CD8-positive, alpha-beta memory T cell (primary cell): ENCODE measurements at places on chromosomes 3 and 15. TPM values are rescaled to one million over a fixed set of nuclear protein-coding genes. Genes with fewer than 3 reads are reported as not detected.

CILP gene
- not detected for total RNA-seq

C15orf39 gene
- 29.8 TPM for total RNA-seq

TRIM59 gene
- 30.7 TPM for total RNA-seq

SLC15A2 gene
- total RNA-seq: 0.88 TPM

OSTN gene
- not detected for total RNA-seq

GP9 gene
- not detected for total RNA-seq

DGKG gene
- total RNA-seq: 0.04 TPM

GRCh38 chr3:59547874-59548273 lies 498.0 kb upstream of the CFAP20DC start:
- DNase-seq: no peak

DNA sequence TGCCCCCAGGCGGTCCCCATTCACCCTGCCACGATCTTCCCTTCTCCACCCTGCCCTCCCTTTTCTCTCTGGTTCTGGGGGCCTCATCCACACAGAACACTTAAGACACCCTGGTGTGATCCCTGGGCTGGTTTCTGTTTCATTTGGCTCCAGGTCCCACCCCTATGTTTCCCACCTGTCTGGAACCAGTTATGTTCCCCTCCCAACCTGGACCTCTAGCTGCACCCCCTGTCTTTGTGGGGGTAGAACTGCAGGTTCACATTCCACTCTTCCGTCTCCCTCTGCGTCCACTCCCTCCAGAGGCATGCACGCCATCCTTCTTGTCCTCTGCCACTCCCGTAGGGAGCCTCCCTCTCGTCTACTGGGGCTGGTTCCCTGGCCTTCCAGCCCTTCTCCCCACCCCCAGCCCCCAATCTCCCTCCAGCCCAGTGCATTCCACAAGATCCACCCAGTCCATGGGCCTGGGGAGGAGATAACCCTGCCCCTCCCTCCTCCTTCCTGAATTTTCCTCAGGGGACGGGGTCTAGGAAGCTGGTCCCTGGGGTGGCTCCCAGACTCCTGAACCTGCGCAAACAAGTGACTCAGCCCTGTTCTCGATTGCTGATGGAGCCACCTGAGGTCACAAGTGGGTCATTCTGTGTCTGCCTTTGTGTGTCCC lies 73.8 kb downstream of the ABTB1 start:
- no peak for DNase-seq

- DNase-seq: no peak
Observed at GRCh38 chr15:74723754-74724334, 1.5 kb downstream of the CYP1A1 start.

DNA sequence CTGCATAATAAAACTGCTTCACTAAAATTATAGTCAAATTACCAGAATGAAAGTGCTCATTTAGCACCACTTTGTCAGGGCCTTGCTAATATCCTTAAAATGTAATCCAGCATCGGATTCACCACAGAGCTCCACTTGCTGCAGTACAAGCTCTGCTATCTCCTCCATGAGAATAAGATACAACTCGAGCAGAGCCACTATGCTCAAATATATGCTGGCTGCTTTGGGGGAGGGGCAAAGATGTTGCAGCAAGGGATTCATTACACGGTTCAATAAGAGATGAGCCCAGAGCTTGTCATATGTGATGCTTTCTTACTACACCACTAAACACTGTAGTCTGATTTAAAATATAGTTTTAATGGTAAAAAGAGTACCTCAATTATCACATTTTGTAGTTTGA lies 72.2 kb downstream of the DLG1 start:
- no peak for DNase-seq

DNA sequence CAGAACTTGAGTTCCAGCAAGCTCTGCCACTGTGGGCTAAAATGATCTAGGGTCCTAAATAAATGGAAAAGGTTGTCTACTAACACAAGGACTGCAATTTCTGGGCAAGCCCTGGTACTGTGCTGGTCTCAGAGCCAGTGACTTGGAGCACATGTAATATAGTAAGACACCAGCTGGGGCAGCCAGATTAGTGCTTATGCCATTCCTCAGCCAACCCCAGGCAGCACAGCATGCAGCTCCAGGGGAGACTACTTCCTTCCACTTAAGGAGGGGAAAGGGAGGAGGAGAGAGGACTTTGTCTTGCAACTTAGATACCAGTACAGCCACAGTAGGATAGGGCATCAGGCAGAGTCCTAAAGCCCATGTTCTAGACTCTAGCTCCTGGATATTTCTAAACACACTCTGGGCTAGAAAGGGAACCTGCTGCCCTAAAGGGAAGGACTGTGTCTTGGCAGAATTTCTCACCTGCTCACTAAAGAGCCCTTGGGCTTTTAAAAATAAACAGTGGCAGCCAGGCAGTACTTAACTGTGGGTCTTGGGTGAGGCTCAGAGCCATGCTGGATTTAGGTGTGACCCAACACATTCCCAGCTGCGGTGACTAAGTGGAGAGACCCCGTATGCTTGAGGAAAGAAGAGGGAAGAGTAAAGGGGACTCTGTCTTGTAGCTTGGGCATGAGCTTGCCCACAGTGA lies 223.7 kb upstream of the BCHE start:
- DNase-seq: no peak

DNA sequence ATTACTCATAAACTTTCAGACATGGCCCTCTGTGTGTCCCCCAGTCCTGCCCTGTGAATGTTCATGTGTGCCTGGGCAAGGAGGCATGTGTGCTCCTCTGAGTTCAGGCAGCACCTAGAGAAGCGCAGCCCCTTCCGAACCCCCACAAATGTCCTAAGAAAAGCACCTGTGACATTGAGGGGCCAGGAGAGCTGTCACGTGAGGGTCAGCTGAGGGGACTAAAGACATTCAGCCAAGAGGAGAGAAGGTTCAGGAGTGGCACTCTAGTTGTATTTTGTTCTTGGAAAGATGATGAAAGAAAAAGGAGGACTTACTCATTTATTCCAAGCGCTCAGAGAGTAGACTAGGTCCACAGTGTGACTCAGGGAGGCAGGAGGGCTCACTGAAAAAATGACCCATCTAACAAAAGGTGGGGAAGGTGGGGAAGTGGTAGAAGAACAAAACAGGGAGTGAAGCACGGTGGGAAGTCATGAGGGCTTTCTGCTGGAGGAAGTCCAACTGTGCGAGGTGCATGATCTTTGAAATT lies 28.1 kb upstream of the ELP6 start:
- no peak for DNase-seq

- DNase-seq: no peak
Observed at GRCh38 chr3:65412588-65412987, 626.1 kb downstream of the MAGI1 start.
